Femur (tissue), 1 donor: ENCODE measurements at places on chromosomes 1 and 21.
A peak's percentile ranks its signal among the peaks of the same experiment; 100 is the strongest.

DNA sequence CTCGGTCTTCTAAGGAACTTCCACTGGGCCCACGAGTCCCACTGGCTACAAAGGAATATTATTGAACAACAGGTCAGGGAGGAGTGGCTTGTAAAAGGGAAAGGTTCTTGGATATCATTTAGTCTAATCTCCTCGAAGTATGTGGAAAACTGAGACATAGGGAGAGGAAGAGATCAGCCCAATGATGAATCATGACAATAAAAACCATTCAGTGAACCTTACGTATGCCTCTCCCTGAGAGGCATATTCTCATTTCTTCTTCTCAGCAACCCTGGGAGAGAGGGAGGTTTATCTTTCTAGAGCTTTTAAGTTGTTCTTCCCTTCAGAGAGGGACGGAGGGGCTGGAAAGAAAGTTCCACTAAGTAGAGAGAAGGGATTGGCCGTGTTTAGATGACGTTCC, 5.3 kb upstream of the MOB3C start:
- DNase-seq: no peak

- DNase-seq: peak; percentile 93
These were observed 139.7 kb downstream of the TSEN15 start for GRCh38 chr1:184191181-184191621.

DNA sequence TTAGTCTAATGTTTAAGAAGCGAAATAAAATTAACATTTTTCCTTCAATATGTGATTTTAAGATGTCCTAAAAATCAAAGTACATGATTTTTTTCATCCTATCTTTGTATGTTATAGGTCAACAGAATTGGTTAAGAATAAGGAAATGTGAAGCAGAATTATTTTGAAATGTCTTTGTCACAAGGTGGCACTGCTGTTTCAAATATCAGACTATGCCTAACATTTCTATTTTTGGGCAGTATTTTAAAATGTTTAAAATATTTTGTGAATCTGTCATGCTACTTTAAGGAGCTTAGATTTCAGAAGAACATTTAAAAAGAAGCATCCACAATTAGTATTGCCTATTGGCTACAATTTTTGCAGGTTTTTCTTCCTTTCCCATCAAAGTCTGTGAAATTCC, 38.7 kb downstream of the AMY1C start:
- no peak for DNase-seq

GRCh38 chr1:118334506-118334905, 149.5 kb upstream of the SPAG17 start:
- DNase-seq: no peak

- DNase-seq: no peak
These were observed 1.9 kb upstream of the TUT4 start for GRCh38 chr1:52554756-52555155.

GRCh38 chr1:19083081-19083480, 126.6 kb upstream of the IFFO2 start:
- no peak for DNase-seq

- DNase-seq: no peak
These were observed 16.1 kb downstream of the SMYD2 start for GRCh38 chr1:214296860-214297745.

DNA sequence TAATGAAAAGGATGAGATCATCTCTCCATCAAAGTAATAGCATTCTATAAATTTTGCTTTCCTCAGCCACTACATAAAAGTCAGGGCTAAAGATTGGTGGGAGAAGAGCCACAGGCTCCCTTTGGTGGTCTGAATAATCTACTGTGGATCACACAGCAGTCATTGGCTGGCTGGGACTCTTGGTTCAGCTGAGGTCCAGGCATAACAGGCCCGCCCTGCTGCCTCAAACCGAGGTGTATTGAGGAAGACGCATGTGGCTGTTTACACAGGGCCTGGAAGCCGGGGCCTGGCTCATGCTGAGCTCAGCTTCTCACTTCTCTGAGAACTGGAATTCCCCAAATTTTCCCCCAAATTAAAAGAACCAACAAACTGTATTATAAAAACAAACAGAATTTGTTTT, 139.2 kb downstream of the PTPRC start:
- DNase-seq: peak; percentile 58

- DNase-seq: no peak
These were observed 371.5 kb upstream of the VAMP3 start for GRCh38 chr1:7399514-7400125.

GRCh38 chr1:109241841-109242345, 7.4 kb upstream of the CELSR2 start:
- peak; percentile 17 for DNase-seq

DNA sequence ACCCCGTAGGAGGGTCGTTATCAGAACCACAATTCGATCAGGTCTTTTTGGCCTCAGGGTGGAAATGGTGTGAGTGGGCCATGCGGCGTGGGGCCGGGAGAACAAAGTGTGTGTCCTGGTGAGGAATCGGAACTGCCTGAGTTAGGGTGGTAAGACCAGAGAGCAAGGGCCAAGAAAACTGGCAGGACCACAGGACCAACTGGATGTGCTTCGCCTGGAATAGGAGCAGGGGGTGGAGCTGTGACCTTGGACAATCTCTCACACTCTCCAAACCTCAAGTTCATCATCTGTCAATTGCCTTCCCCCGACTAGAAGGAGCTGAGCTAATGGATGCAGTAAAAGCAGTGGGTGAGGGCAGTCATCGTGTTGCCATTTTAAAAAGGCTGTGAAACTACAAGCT, 59.5 kb downstream of the NAV1 start:
- no peak for DNase-seq

DNA sequence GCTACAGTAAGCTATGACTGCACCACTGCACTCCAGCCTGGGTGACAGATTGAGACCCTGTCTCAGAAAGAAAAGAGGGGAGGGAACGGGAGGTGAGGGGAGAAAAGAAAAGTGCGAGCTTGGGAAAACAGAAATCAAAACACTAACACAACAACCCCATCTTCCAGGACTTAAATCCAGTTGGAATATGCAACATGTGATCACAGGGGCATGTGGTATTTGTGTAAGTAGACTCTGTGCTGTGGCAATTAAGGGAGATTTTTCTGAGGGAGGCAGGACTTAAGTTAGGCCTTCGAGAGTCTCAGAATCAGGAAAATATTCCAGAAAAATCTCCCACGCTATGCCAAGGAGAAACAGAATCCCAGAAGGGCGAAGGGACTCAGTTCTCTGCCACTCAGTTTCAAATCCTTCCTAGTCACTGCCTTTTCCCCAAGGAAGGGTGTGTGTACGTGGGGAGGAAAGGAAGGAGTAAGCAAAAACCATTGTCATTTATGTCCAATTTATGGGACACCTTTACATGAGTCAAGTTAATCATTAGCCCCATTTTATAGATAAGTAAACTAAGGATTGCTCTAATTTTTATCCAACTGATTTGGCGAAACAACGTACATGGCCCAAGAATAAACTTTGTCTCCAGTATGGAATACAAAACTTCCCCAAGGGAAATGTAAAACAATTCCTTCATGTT, 12.3 kb downstream of the ID3 start:
- DNase-seq: no peak

DNA sequence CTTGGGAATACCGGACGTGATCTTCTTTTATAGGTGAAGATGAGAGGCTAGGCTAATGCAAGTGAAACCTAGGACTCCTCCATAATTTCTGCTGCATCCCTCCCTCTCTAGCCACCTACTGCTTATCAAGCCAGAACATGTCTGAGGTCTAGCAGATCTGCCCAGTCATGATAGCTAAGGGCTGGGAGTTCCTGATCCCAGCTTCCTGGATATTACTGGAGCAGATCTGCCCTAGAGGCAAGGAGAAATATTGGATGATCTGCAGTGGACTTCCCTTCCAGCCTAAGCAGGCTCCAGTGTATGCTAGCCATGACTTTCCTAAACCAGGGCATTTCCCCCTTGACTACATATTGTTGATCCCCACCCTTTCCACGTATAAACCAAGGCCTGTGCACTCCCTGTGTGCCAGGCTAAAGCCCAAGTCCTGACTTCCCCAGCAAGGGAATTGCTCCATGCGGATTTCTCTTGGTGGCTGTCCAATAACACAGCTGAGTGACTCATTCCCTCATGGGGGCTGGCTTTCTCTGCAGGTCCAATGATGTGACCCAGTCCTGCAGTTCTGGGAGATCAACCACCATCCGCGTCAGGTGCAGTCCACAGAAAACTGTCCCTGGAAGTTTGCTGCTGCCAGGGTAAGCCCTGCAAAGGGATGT, 15.5 kb upstream of the SARS1 start:
- DNase-seq: no peak

DNA sequence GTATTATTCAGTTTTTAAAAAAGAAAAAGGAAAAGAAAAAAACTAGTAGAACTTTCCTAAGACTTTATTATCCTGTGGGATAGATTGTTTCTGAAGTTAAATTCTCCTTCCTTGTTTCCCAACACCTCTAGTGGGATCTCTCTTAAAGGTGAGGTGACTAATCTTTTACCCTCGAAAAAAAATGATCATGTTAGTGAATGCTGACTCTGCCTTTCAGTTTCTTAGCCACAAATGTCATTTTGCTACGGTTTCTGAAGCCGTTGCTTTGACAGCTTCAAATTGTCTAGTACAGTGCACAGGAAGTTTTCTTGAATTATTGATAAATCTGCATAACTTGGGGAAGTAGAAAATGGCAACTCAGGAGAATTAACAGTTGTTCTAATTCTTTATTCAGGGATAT, 13.0 kb upstream of the NEK7 start:
- DNase-seq: no peak

DNA sequence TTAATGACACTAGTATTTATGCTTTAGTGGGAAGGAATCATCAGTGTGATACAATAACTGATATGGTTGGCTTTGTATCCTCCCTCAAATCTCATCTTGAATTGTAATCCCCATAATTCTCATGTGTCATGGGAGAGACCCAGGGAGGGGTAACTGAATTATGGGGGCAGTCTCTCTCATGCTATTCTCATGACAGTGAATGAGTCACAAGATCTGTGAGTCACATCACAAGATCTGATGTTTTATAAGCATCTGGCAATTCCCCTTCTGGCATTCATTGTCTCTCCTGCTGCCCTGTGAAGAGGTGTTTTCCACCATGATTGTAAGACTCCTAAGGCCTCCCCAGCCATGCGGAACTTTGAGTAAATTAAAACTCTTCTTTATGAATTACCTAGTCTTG, 1760.3 kb downstream of the NCAM2 start:
- DNase-seq: no peak

DNA sequence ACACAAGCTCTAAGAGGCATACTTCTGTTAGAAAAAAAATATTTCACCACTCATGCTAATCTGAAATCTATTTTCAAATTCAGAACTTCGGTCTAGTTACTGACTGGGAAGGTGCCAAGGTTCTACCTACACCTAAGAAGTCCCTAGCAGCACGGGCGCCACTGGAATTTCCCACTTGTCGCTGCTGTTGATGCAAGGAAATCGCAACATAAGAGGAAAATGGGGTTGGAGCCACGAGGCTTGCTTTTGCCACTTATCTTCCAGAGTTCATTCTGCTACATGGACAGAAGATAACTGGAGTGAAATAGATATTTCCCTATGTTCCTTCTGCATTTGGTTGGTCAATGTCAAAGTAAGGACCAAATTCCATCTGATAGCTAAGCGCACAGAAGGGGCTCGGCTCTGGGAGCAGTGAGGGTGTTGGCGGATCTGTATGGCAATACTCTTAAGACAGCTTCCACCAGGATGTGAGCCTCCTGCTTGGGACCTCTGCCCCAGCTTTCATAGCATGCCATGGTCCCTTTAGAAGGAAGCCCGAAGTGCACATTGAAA, 47.2 kb downstream of the RCAN1 start:
- DNase-seq: no peak

- no peak for DNase-seq
These were observed 159.2 kb downstream of the SIPA1L2 start for GRCh38 chr1:232470711-232471110.

GRCh38 chr1:63537940-63538339, 14.6 kb downstream of the EFCAB7 start:
- DNase-seq: no peak

- no peak for DNase-seq
These were observed 405.6 kb downstream of the NPHP4 start for GRCh38 chr1:5586629-5587028.

- DNase-seq: no peak
These were observed 106.6 kb downstream of the TNNI3K start for GRCh38 chr1:74341702-74342339.

- DNase-seq: no peak
These were observed 88.0 kb upstream of the PLXNA2 start for GRCh38 chr1:208332036-208332773.

DNA sequence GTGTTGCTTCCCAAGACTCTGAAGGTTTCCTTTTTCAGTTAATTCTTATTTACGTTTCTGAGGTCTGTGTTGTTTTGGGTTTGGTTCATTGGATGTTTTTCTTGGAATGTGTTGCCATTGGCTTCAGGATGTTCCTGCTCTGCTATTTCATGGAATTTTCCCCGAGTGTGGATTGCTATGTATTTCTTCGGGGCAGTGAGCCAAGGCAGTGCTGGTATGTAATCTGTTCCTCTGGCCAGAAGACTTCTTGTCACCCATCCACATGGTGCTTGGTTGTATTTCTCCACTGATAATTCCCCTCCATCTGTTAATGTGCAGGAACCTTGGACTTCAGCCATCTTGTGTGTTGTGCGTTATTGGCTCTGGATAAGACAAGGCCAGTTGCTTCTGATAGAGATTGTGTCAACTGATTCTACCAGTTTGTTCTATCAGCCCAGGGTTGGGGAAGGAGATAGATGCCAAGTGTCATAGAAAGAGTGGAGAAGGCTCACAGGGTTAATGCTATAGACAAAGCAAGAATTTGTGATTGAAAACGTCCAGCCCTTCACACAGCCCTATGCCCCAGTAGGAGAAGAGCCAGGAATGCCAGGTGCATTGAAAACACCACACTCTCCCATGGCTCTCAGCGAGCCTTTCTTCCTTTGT, 505.2 kb downstream of the PLPP3 start:
- peak; percentile 90 for DNase-seq

DNA sequence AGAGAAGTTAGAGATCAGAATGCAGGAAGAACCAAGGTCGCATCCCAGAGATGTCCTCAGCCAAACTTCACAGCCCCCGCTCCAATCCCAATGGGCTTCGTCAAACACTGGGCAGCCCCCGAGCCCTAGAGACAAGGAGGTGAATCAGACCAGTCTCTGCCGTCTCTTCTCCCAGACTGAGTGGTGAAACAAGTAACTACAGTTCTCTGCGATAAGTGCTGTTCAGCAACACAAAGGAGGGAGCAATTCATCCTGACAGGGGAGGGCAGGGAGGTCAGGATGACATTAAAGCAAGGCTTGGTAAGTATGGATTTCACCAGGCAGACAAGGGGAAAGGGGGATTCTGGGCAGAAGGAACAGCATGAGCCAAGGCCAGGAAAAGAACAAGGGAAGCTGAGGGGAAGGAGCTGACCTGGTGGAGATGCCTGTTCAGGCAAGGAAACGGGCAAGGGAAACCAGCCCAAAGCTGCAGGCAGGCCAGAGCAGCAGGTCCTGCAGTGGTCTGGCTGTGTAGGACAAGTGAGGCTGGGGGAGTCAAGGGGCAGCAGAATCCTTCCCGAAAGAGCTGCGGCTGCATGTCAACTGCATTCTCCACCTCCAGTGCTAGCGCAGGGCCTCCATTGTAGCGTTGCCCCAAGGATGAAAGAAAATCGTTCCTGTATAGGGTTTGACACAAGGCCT, 13.6 kb upstream of the ERI3 start:
- DNase-seq: no peak

DNA sequence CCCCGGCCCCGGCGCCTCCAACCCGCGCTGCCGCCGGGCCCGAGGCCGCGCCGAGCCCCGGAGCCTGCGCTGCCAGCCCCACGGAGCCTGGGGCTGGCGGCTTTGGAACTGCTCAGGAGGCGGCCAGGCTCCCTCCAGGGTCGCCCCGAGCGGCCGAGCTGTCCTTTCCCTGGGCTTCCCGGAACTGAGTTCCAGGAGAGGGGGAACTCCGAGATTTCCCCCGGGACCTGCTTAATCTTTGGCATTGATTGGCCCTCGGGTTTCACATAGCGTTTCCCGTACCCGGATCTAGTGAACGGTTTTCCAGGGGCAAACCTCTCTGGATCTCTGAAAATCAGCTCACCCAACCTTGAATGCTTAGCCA, 504 bp downstream of the H6PD start:
- peak; percentile 65 for DNase-seq
